ENCODE measurements at places on chromosomes 11 and 22.

DNA sequence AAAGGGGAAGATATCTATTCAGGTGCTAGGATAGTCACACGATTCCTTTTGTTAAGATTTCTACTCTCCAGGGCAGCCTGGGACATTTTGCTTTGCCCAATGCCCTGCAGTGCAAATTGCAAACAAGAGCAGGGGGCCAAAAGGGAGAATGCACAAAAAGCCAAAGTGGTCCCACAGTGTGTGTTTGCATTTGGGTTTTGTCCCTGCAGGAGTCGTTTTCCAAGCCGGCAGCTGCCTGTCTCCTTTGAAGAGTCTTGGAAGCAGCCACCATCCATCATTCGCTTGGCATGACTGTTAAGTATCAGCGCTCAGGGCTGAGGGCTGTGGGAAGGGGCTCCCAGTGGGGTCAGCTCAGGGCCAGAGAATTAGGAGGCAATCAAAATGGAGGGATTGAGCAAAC lies 184.7 kb downstream of the MIAT start:
- DNase-seq, result no peak

- no peak for DNase-seq
Measured at GRCh38 chr11:67280788-67281551, 8.1 kb upstream of the ANKRD13D start.

DNA sequence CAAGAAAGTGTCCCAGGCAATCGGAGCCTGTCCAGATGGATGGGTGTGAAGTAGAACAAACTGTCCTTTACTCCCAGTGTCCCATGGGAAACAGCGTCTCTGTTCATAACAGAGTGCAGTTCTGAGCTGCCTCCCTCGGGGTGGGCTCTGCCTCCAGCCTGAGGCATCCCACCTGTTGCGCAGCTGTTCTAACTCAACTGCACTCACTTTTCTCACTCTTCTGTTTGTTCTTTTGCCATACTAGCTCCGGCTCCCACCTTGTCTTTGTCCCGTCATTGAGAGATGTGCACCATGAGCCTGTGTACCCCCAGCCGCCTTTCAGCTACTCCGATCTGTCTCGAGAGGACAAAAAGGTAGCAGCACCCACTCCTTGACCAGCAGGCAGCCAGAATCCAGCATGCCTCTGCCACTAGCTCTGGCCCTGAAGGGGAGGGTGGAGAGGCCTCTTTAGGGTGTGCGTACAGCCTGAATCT lies 20.7 kb upstream of the CDC42EP2 start:
- DNase-seq, result no peak

DNA sequence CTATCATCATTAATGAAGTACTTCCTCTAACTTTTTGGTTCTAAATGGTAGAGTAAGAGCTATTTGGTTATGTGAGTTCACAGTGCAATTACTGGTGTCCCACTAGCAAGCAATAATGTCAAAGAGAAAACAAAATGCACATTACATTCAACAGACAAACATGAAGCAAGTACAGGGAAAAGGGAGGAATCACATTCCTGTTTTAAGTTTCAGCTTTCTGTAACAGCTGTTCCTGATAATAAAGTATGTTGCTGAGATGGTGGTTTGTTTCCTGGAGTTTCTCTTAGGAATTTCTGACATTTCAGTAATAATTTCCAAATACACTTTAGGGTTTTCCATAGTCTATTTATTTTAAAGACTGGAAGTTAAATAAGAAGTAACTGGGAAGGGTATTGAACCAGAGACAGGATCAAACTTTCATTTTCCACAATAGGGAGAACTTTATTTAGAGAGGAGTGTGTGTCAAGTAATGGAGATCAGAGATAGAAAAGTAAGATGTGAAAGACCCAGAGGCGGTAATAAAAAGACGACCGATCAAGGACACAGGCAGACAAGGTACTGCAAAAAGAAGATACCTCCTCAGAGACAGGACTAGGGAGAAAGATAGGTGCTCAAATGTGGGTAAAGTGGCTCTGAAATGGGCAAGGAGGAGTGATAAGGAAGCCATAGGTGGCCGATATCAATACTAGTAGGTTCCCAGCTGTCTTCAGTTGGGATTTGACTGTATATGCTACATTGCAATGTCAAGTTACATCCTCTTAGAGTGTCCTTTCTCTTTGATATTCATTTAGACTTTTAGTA lies 20.8 kb upstream of the CLNS1A start:
- DNase-seq, result no peak

DNA sequence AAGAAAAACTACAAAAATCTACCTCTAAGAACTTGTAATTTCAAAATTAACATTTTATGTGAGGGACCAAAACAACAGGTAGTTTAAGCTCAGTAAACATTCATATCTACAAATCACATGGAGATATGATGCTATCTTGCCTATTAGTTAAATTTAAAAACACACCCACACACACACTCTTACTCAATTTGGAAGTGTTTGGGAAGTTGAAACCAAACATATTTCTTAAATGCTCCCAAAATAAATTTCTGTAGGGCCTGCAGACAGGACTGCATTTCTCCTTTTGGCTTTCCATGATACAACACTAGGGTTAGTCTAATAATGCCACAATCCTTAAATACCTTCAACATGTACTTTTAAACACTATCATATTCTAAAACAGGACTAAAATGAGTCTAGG lies 7.0 kb downstream of the PITPNB start:
- no peak for DNase-seq

- DNase-seq, result no peak
Measured at GRCh38 chr22:23085785-23086184, 15.5 kb downstream of the GNAZ start.

GRCh38 chr22:43326331-43327156 lies 16.6 kb downstream of the SCUBE1 start:
- DNase-seq, result no peak

DNA sequence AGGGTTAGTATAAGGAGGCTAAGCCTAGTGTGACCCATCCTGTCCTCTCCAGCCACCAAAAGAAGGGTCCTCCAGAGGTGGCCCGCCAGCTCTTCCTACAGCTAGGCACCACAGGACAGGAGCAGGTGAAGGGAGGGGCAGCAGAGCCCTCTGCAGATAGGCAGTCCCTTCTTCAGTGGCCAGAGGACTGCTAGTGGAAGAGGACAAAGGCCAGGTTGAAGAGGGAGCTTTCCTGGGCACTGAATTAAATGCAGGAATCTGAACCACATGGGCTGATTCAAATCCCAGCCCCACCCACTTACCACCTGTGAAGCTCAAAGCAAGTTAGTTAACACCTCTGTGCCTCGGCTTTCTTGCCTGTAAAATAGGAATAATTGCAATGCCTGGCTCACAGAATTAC lies 409.5 kb downstream of the NXPE2 start:
- DNase-seq, result no peak

- DNase-seq, result no peak
Measured at GRCh38 chr11:13315517-13316432, 38.2 kb downstream of the BMAL1 start.

DNA sequence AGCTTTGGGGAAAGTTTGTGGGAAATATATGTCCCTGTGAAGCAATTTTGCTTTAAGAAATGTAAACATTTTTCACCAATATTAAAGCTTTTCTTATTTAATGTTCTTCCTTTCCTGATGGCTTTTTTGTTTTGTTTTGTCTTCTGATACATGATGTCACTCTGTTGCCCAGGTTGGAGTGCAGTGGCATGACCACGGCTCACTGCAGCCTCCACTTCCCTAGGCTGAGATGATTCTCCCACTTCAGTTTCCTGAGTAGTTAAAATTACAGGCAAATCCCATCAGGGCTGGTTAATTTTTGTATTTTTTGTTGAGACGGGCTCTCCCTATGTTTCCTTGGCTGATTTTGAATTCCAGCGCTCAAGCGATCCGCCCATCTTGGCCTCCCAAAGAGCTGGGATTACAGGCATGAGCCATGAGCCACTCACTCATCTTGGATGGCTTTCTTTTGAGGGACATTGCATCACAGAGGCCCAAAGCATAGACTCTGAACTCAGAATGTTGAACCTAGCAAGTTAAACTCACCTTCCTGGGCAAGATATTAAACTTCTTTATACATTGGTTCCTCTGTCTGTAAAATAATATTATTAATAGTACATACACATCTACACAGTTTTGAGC lies 651 bp upstream of the CARD16 start:
- DNase-seq, result no peak

DNA sequence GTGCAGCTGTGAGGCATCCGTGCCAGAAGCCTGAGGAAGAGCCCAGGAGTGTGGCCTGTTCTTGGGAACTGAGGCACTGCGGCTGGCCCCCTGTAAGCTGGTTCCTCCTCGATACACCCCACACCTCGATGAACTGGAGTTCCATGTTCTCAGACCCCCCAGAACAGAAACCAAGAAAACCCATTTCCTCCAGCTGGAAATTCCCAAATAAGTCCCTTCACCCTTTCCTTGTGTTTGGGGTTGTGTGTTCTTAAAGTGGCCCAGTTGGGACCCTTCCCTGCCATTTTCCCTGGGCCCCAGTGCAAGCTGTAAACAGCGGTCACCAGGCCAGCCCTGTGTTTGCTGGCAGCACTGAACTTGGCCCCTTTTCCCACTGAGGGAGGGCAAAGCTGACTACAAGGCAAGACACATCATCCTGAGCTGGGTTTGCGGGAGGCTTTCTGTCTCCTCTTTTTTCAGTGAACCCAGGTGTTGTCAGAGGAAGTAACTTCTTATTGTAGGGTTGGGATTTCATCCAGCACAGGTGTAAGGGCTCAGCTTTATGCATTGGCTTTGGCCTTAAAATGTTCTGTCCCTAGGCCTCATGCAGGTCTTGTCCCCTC lies 60.1 kb upstream of the MPEG1 start:
- no peak for DNase-seq

- DNase-seq, result no peak
Measured at GRCh38 chr11:15906481-15907035, 449.8 kb downstream of the SOX6 start.

DNA sequence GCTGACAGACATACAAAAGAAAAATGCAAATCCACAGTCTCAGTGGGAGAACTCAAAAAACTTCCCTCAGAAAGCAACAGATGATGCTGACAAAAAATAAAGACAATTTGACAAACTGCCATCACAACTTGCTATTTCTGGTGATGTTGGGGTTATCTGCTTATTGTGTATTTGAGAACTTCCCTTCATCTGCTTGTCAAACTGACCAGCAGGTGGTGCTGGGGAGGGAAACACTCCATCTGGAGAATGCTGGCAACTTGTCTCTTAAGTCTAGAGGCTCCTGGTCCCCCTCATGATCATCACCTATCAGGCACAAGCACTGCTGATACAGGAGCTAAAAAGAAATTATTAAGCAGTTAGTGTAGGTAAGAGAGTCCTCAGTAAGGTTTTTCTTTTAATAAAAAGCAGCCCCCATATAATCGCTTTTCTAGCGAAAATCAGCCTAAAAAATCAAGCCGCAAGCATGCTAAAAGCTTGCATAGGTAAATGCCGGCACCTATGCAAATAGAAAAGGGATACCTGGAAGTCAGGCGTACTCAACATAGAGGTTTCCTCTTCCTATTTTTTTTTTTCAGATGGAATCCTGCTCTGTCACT lies 9.8 kb upstream of the FAM111B start:
- peak; percentile 46 for DNase-seq

DNA sequence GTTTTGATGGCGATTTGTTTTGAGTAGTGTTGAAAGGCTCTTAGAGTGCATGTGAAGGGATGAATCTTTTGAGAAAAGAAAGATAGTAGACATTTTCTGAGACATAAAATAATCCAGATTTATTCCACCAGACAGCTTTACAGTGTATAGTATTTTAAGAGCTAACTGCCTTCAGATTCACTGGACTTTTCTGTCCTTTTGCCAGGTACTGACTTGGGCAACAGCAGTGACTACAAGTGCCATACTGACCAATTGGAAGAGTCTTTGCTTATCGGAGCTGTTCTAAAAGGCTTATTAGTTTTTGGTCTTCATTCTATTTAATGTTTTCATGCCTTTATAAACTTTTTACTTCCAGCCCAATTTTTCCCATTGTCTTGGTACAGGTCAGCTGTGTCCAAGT lies 32.5 kb downstream of the RTN3 start:
- no peak for DNase-seq

DNA sequence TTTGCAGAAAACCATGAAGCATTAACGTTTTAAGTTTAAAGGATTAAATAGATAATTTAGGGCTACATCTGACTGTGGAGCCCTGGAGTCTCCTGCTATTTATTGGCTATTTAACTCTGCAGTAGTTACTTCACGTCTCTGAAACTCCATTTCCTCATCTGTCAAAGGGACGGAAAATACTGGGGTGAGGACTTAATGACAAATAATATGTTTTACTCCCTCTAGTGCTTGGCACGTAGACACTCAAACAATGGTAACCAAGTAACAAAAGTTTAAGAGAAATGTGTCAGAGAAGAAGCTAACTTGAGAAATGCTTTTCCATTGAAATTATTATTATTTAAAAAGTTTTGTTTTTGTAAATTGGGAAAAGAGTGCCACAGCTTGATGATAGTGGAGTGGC lies 130.7 kb upstream of the RCN1 start:
- DNase-seq, result no peak

GRCh38 chr22:47370448-47371262 lies 608.2 kb downstream of the TBC1D22A start:
- DNase-seq, result no peak

GRCh38 chr11:124078591-124078990 lies 36.7 kb upstream of the VWA5A start:
- no peak for DNase-seq

GRCh38 chr11:111047374-111047773 lies 198.2 kb upstream of the POU2AF2 start:
- no peak for DNase-seq

- no peak for DNase-seq
Measured at GRCh38 chr11:34316347-34317035, 41.3 kb downstream of the ABTB2 start.

GRCh38 chr11:13145461-13145860 lies 132.1 kb upstream of the BMAL1 start:
- no peak for DNase-seq

DNA sequence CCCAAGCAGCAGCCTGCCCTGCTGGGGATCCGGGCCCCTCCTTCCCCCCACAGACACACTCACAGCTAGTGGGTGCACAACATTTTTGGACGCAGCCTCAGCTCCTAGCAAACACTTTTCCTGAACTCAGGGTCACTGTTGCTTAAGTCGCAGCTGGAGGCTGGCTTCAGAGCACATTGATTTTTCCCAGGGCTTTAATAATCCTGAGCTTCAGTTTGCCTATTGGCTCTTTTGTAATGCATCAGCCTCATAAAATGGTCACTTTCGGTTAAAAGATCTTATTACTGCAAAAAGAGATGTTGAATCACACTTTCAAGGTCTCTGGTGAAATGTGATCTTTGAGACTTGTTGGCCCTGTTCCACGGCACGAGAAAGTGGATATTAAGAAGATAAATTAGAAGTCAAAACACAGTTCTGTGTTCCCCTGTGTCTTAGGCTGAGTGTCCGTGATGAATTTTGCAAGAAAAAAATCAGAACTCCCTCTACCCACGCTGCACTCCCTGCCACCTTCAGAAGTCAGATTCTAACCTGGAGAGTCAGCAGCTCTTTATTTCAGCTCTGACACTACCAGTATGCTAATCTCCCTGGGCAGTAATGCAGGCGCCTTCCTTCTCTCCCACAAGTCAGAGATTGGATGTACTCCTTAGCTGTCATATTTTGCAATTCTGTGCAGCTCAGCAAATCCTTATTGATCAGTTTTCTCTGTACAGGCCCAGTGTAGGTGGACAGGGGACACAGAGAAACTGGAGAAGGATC lies 158.2 kb upstream of the E2F8 start:
- no peak for DNase-seq

Data from stimulated activated CD8-positive, alpha-beta memory T cell treated with anti-CD3 and anti-CD28 coated beads, Interleukin-4, amount 100 ng/mL, for 4 hours (primary cell).